ENCODE measurements at places on chromosomes 6 and 20.

GRCh38 chr6:55239099-55239498 lies 64.8 kb downstream of the HCRTR2 start:
- DNase-seq, result no peak

DNA sequence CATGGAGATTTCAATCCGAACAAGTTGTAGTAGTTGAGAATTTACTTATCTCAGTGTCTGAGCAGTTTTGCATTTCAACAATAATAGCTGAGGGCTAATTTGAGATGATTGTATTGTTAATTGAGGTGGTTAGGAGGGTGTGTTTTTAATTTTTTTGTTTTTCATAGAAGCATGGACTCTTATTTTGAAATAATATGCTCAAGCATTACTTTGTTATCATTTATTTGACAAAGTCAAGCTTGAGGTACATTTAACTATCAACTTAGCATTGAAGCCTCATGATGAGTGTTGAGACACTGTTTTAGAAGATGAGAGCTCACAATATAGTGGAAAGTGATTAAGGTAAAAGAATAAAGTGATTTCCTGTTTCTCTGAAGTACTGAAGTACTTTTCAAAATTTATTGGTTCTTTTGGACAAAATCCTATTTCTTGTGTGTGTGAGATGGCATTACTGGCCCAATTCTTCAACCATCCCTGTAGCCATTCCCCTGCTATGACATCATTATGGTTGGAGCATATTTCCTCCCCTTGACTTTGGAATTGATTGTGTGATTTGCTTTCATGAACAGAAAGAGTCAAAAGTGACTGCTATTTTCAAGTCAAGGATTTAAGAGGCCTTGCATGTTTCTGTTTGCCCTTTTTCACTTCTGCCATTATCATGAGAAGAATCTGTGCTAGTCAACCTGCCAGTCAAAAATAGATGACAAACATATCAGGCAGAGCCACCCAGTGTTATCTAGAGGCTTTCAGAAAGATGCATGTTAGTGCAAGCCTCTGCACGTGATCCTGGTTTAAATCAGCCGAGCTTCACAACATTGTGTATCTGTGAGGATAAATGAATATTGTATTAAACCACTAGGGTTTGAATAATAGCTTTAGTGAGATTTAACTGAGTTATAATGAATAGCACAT lies 1112.3 kb upstream of the CITED2 start:
- DNase-seq, result no peak

GRCh38 chr6:123415844-123416468 lies 220.8 kb downstream of the TRDN start:
- no peak for DNase-seq

DNA sequence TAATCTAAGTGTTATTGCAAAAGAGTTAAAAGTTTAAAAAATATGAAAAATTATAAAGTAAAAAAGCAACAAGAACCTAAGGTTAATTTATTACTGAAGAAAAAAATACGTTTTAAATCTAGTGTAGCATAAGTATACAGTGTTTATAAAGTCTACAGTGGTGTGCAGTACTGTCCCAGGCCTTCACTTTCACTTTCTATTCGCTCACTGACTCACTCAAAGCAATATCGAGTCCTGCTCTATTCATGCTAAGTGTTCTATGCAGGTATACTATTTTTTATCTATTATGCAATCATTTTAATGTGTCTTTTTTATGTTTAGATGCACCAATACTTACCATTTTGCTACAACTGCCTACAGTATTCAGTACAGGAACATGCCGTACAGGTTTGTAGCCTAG lies 113.0 kb downstream of the MANEA start:
- no peak for DNase-seq

DNA sequence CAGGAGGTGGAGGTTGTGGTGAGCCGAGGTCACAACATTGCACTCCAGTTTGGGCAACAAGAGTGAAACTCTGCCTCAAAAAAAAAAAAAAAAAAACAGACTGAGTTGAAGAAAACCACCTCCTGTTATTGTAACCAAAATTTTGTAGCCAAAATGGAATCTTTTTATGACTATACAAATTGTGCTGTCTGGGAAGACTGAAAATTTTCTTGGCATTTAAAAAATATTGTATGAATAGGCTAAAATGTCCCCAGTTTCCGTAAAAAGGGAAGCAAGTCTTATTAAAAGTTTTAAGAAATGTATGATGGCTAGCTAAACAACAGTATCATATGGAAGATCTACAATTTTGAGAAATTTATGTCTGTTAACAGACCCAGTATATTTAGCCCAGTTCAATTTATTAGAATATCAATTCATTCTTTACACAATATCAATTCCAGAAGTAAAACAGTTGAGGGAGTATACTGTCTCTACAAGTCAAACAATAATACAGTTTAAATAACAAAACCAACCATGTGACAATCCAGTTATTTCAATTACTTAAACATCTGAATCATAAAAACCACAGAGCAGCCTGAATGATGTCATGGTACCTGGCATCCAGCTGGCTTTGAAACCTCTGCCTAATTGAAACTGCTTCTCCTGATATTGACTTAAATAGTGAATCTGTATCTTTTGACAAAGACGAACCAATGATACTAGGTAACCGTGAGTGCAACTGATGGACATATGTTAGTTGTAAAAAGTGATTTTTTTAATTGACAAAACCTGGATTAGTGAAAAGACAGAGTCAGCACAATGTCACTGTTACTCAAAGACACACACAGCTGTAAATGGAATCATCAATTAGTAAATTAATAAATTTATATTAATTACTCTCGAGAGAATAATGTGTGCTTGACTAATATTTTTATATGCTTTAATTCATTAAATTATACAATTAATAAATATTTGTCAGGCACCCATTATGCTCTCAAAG lies 166.6 kb upstream of the MARCKS start:
- DNase-seq, result no peak

DNA sequence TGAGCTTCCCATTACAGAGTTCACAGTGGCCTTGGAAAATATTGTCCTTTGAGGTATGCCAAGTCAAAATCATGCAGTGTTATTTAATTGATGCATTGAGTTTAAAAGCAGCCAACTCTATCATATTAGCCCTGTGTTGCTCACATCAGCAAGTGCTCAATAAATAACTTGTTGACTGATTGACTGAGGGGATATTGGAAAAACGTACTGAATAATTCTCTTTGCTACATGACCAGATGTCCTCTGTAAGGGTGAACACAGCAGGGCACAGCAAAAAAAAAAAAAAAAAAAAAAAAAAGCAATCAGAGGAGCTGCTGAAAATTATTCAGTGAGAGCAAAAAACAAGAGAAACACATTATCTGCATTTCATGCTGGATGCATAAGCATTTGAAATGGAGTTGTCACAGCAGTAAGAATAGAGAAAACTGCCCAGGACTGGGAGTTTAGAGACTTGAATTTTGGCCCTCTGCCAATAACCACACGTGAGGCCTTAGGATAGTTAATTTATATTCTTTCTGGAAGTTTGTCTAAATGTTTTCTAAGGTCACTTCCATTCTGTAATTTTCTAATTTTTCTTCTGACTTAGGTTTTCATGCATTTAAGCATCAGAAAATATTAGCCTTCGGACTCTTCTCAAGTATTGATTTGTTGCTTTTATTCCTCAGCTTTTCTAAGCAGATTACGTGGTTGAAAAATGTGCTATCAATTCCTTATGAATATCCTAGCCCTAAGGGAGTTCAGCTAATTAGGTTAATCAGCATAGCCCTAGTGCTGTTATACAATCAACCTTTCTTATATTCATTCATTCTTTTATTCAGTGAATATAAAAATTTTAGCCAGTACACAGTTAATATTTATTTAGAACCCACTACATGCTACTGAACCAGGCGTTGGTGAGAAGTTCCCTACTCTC lies 246.8 kb upstream of the STXBP5 start:
- no peak for DNase-seq

DNA sequence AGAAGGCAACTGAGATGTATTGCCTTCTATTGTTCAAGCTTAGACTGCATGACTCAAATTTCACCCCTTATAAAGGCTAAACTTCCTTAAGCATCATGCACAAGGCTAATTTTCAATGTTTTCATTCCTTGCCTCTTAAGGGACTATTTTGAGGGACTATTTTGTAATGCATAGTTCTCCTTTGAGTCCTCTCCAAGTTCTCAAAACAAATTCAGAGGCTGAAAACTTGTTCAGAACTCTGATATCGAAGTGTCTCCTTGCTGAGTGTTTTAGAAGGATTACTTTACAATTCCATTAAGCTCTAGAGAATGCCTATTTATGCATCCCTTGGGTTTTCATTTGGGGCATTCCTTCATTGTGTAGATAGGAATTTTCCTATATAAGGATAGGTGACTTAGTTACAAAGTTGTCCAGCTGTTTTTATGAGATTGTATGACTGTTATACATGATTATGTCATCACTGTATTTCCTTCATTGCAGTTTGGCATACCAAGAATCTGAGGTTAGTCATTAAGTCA lies 41.7 kb downstream of the COL19A1 start:
- no peak for DNase-seq

All from stimulated activated CD4-positive, alpha-beta T cell treated with anti-CD3 and anti-CD28 coated beads, Interleukin-15, amount 100 ng/mL, for 48 hours (primary cell).